ENCODE measurements at places on chromosomes 2 and 18.

DNA sequence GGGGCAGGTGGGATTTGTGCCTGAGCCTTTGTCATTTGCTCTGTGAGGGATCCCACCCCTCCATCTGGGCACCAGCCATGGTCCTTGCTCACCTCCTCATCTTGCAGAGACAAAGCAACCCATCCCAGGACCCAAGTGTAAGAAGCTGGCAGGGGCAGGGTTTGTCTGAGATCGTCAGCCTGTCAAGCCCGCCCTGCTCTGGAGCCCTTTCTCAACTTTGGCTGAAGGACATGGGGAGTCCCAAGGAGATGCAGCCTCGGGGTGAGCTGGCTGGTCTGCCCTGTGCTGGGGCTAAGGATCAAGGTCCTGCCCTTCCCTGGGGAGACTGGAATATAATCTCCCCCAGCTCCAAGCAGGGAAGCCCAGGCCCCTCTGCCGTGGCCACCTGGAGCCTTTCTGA lies 86.0 kb downstream of the CAPN13 start:
- no peak for DNase-seq

DNA sequence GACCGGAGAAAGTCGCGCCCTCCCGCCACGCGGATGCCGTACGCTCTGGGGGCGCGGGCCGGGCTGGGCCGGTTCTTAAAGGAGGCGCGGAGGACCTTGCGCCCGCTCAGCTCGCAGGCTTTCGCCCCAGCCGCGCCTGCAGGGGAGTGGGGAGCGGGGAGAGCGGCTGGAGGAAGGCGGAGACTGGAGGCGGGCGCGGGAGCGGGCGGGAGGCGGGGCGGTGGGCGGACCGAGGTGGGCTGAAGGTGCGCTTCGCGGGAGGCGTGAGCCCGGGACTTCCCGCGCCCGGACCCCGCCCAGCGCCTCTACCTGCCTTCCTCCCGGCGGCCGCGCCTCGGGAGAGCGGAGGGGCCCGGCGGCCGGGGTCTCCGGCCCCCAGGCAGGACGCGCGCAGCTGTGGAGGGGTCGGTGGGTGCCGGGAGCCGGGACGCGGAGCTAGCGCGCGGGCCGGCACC lies at the start of gene ADRA2B:
ADRA2B (minus strand) TSS at position 148 of the 455 bp plus-strand sequence. CDS start 422 bp downstream, outside the sequence.
- DNase-seq, result no peak

GRCh38 chr18:28176948-28177827 lies at the start of gene CDH2:
CDH2 (minus strand) TSS chr18:28177130; CDS start chr18:28177022, 108 bp downstream.
- peak; percentile 93 for DNase-seq

DNA sequence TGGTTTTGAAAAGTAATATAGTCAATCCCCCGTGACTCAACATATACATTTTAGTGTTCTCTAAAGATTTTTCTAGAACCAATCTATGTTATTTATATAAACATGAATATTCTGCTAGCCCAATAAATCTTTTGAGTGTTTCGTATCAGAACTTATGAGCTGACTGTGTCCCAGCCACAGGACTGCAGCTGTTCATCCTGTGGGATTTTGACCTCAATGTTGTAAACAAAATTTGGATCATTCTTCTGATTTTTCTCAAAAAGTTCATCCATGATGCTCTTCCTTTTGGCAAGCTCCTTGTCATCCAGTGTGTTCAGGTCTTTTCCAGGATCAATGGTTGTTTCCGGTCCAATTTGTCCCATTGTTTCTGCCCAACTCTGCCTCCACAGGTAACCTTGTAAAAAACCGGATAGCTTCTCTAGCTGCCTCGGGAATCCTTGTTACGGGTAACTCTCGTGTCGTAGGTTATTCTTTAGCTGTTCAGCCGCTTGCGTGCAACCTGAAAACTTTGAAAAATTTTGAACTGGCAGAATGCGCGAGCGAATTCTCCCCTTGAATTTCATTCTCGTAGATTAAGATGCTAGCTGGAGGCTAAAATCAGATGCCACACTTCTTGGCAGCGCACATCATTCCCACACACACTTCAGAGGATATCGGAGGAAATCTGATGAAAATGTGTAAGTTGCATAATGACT lies 195.2 kb downstream of the SH3BP4 start:
- no peak for DNase-seq

GRCh38 chr2:54704238-54704637 lies 19.2 kb upstream of the EML6 start:
- no peak for DNase-seq

GRCh38 chr18:13026583-13027270 lies 35.6 kb downstream of the CEP192 start:
- no peak for DNase-seq

GRCh38 chr2:118837621-118838020 lies 9.8 kb downstream of the EN1 start:
- no peak for DNase-seq

GRCh38 chr2:188399159-188399558 lies 107.5 kb downstream of the GULP1 start:
- DNase-seq, result no peak

GRCh38 chr18:79413901-79414300 lies 18.2 kb downstream of the NFATC1 start:
- DNase-seq, result no peak

DNA sequence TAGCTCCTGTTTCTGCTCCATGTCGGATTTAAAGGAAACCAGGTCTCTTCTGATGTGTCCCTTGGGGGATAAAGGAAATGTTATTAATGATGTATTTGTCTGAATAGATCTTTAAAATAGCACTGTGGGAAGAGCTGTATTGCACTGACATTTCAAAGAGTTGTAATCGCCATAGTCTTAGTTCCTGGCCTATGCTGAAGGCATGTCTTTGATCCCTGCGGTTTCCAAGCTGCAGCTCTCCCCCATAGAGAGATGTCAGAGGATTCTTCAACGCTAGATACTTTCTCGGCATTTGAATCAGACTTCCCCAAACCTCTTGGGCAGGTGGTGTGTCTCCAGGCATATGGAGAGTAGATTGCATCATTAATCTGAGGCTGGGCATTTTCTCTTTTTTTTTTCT lies 40.4 kb downstream of the NAT8 start:
- DNase-seq, result no peak

DNA sequence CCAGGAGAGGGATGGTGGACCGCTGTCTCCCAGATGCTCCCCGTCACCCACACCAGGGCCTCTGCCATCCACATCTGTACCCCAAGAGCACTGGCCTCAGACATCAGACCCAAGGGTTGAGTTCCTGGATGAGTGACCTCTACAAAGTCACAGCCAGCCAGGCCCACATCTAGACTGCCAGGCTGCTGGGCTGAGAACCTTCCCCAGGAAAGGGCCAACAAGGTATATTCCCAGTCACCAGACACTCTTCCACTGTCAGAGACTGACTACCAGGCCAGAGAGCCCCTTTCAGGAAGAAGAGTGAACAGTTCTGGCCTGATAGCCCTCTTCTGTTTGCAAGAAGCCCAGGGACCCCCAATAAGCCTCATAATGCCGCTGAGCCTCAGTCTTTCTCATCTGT lies 44.3 kb downstream of the C1QL2 start:
- no peak for DNase-seq

DNA sequence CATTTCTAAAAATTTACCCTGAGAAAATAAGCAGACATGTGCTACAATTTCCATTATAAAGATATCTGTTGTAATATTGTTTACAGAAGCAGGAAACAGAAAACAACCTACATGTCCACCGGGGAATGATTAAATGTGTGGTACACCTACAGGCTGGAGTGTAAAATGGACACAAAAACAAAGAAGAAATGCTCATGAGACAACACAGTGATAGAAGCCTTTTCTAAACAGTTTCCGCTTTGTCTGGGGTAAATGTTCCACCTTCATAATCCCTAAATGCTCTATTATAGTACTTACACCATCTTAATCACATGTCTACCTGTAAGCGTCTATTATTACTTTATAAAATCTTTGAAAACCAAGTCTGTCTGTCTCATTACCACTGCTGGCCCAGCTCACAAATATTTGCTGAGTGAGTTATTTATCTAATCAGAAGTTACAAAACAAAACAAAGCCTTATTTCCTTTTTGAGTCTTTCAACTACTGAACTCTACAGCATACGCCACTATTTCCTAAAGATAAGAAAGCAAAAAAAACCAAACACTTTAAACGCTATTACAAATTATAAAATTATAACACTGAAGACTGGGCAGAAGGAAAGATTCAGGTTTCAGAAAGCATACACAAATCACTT lies 95.3 kb downstream of the PIGN start:
- no peak for DNase-seq

DNA sequence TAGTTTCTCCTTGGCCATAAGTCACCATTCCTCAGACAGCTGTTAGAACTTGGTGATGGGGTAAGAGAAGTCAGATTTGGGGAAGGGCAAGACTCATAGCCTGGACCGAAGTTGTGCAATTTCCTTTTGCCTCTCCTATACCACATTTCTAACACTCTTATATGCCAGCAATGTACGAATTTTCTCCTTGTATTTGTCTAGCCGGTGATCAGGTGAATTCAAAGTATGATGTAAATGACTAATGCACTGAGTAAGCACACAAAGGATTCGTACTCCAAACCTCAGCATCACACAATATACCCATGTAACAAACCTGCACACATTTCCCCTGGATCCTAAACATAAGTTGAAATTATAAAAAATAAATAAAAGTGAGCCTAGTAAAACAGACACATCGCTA lies 1143.5 kb upstream of the CELF4 start:
- no peak for DNase-seq

DNA sequence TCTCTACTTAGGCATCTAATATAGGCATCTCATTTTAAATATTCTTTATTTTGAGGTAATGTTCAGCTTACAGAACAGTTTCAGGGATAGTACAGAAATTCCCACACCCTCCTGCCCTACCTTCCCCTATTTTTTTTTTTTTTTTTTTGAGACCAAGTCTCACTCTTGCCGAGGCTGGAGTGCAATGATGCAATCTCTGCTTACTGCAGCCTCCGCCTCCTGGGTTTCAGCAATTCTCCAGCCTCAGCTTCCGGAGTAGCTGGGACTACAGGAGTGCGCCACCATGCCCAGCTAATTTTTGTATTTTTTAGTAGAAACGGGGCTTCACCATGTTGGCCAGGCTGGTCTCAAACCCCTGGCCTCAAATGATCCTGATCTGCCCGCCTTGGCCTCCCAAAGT lies 97.6 kb downstream of the EPB41L5 start:
- DNase-seq, result no peak
